ENCODE measurements at places on chromosomes 2 and 18. TPM values are rescaled to one million over a fixed set of nuclear protein-coding genes. Genes with fewer than 3 reads are reported as not detected.

The CCT4 gene
- total RNA-seq: 121 TPM

DNA sequence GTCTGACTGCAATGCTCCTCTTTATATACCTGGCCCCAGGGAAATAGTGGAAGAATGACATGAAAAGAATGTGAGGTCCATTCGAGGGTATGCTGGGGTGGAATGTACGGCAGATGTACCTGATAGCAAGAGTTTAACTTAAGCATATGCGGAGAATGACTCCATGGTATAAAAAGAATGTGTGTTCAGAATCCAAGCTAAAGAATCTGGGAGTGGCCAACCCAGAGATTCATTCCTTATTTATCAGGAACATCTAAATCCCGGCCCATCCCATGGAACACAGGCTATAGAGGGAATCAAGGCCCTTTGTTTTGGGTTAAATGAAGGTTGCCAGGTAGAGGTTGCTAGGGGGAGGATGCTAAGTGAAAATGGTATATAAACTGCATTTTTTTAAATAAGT lies 150.0 kb downstream of the ZNF385B start:
- DNase-seq: no peak

GRCh38 chr2:127834951-127835350 lies 23.0 kb downstream of the POLR2D start:
- DNase-seq: no peak

The ACTG2 gene
- 173 TPM for total RNA-seq

The SNX17 gene
- total RNA-seq: 108 TPM

The PPM1G gene
- 72.8 TPM for total RNA-seq

- DNase-seq: no peak
These were observed 1660.6 kb upstream of the NXPH2 start for GRCh38 chr2:140440815-140441214.

DNA sequence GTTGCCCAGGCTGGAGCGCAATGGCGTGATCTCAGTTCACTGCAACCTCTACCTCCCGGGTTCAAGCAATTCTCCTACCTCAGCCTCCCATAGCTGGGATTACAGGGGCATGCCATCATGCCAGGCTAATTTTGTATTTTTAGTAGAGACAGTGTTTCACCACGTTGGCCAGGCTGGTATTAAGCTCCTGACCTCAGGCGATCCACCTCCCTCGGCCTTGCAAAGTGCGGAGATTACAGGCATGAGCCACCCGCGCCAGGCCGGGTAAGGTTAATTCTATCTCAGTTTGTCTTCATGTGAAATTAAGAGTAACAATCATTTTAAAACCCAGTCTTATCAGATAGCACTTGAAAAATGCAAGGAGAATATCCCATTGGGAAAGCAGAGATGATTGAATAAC lies 1681.7 kb upstream of the DDX18 start:
- DNase-seq: no peak

The GDF7 gene
- 10.9 TPM for total RNA-seq

The FAM237A gene
- not detected for total RNA-seq

DNA sequence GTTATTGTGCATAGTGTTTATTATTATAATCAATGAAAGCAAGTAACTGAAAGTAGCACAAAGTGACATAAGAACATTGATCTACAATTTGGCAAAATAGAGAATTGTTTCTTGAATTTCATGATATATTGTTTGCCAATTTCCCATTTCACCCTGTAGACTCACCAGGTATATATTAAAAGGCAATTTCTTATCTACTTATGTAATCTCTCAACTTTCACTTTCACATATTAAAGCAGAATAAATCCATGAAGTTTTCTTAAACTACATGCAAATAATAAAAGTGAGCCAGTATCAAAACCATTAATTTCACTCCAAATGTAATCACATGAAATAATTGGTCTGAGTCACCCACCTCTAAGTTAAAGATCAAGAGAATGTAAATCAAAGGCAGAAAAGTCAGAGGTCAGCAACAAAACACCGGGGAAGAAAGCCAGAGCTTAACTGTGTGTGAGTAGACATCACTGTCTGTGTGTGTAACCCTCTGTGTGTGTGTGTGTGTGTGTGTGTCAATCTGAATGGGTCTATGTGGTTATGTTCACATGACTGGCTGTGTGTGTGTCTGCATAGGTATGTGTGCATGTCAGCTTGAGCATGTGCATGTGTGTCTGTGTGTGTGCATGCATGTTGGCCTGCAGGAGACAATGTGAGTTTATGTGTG lies 44.1 kb downstream of the ZNF385B start:
- no peak for DNase-seq

DNA sequence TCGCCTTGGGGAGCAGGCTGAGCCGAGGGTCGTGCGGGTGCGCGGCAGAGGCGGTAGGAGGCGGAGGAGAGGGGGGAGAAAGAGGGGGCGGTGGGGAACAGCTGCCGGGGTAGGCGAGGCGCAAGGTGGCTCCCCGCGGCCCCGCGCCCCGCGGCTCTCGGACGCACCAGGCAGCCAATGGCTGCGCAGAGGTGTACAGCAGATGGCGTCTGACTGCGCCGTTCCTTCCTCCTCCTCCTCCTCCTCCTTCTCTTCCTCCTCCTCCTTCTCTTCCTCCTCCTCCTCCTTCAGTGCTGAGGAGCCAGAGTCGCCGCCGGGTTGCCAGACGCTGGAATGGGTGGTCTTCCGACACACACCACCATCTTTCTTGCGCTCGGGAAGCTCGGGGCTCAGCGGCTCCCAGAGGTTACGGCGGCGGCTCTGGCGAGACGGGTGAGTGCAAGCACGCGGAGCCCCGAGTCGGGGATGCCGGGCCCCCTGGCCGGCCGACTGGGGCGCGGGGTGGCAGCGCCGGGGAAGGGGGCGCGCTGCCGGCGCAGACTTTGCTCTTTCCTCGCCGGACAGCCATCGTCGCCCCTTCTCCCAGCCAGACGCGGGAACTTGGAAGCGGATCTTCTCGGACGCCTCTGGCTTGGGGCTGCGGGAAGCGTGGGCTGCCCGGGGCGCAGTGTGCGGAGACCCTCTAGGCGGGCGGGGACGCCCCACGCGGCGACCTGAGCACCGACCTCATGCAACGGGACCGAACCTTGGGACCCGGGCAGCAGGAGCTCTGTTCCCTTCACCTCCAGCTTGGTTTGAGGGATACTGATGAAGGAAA lies at the start of gene THSD7B:
Gene THSD7B (plus strand): TSS at position 290 of the 817 bp plus-strand sequence. CDS start 116,634 bp downstream, outside the sequence.
- no peak for DNase-seq

DNA sequence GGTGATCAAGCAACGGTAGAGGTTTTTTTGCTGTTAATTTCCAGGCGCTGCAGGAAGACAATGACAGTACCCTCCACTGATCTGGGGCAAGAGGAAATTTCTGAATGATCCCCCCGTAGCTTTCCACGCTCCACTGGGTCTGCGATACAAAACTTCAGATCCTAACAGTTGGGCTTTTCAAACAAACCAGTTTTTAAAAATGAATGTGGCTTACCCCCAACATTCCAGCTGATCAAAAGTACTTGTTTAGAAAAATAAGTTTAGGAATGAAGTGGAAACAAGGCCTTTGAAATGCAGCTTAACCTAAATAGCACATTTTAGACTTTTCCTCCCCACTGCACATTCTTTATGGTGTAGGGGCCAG lies 5.7 kb downstream of the ZFP36L2 start:
- DNase-seq: no peak

The PAIP2B gene
- total RNA-seq: 0.73 TPM

The LOXHD1 gene
- total RNA-seq: not detected

The SCN2A gene
- 1.9 TPM for total RNA-seq

DNA sequence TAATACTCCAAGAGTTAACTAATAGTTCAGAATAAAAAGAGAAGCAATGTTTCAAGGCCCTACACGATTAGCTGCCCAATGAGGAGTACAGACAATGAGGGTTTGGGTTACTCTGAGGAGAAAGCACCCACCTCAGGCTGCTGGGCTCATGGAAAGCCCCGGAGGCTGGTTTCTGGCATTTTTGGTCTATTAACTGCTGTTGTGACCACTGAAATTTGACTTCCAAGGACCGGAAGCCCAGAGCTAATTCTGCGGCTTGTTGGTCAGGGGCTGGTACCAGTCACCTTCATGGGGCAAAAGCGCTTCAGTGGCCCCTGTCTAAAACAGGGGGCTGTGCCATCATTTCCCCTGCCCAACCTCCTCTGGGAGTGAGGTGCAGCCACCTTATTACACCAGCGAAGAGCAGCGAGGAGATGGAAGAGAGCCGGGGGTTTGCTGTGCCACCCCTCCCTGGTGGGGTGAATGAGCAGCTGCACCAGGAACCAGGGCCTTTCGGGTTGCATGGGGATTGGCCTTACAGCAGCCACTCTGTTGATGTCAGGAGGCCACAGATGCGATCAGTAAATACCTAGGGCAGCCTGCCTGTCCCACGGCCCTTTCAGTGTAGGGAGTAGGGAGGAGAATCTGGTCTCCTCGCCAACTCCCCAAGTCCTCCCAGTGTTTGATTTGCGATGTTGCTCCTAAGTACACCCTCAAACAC lies 131.3 kb downstream of the CELF4 start:
- DNase-seq: no peak

DNA sequence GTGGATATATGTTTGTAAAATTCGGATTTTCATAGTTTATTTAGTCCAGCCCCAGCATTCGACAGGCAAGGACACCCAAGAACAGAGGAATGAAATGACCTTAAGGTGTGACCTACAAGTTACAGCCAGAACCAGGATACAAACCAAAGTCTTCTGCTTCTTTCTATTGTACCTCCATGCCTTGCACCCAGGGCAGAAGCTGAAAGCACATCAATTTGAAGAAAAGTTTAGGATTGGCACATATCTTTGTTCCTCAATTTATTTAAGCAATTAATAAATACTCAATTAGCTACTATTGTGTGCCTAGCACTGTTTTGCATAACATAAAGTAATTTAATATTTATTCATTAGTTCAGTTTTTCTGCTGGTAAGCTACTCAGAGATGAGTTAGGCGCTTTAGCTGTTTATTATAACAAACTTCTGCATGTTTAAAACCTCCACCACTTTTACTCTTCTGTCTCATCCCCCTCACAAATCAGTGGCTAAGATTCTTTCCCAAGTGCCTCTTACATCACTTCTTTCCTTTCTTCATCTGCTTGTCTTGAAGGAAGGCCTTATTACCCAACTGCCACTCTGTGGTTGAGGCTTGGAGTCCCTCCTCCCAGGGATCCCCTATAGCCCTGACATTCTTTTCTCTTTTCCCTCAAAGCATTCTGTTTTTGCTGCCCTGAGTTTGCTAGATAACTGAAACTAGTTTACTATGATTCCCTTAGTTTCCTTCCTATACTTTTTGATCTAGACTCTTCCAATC lies 37.1 kb upstream of the DARS1 start:
- DNase-seq: no peak

GRCh38 chr2:117492209-117492851 lies 322.2 kb upstream of the DDX18 start:
- DNase-seq: no peak

DNA sequence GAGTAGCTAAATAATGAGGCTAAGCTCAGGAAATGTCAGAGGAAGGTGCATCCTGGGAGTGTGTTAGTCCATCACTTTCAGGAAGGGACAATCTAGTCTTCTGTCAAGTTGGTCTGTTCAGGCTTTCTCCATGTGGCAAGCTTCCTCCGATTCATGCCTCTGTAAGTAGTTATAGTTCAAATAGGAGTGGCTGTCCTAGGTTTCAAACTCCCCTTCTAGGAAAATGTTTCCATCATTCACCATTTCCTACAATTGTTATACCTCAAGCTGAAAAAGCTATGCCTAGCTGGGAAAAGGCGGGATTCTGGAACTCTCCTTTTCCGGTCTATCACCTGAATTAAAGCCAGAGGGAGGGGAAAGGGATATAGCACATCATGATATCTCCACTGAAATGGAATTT lies 287.7 kb upstream of the ZSWIM2 start:
- no peak for DNase-seq

GRCh38 chr2:186256540-186256939 lies 229.5 kb upstream of the ZC3H15 start:
- no peak for DNase-seq

DNA sequence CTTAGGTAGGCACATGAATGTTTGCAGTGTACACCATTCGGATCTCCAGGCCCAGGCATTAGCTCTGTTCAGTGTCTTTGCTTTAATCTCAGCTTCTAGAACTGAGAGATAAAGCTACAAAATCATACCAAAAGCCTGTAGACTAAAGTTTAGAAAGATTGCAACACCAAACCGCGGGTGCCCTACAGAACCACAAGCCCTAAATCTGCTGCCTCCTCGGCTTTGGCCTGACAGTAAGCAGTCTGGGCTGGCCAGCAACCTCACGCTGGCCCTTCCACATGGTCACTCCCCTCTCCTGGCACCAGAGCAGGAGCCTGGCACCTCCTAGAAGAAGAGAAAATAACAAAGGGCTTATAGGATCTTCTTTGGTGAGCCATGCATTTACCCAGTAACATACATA lies 8.9 kb upstream of the OSR1 start:
- DNase-seq: no peak

The MOGAT1 gene
- total RNA-seq: not detected

Measured in chondrocyte (in vitro differentiated cells).